Activated CD8-positive, alpha-beta memory T cell treated with anti-CD3 and anti-CD28 coated beads for 1 hour (primary cell): ENCODE measurements at places on chromosomes 3 and 15.

- no peak for DNase-seq
These were observed 87.7 kb downstream of the LSM3 start for GRCh38 chr3:14266361-14266760.

- no peak for DNase-seq
These were observed 339.6 kb downstream of the EPHB1 start for GRCh38 chr3:135134684-135135075.

- no peak for DNase-seq
These were observed 750.0 kb downstream of the ZPLD1 start for GRCh38 chr3:103184772-103185171.

- no peak for DNase-seq
These were observed 404.1 kb downstream of the EPHB1 start for GRCh38 chr3:135199137-135199536.

GRCh38 chr3:147113293-147114044 lies 292.9 kb downstream of the ZIC4 start:
- DNase-seq: no peak

DNA sequence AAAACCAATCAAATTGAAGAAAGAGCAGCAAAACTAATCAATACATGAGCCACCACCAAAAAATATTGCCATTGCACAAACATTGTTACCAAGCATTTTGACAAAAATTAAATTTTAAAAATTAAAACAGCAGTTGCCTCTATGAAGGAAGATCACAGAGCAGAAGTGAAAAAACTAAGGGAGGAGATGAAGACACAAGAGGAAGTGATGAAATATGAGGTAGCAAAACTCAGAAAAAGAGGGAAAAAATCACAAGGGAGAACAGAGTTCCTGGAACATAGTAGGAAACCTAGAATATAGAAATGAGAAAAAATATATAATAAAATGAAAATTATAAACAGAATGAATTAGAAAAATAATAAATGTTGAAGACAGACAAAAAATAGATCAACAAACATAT lies 7.3 kb upstream of the SERPINI2 start:
- DNase-seq: no peak

DNA sequence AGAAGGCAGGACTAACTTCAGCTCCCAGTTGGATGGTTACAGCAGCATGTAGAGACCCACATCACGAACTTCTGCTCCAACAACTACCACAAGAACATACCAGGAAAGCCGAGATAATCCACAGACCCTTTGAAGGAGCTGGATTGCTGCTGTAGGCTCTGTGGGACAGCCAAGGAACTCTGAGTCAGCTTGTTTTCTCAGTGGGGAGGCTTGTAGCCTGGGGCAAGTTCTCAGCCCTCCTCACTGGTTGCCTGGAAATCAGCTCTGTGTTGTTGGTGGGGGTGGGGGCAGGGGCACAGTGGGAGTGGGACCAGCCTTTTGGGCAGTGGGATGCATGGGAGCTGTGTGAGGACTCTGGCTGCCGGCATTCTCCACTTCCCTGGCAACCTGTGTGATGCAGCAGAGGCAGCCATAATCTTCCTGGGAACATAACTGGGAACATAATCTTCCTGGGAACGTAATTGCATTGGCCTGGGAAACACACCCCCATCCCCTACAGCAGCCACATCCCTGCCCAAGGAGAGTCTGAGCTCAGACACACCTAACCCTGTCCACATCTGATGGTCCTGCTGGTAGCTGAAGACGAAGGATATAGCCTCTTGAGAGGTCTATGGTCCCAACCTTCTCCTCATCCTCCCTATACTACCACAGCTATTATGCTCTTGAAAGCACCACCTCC lies 153.1 kb downstream of the PEAK1 start:
- no peak for DNase-seq

GRCh38 chr15:77019521-77020331 lies 24.8 kb downstream of the PSTPIP1 start:
- no peak for DNase-seq

DNA sequence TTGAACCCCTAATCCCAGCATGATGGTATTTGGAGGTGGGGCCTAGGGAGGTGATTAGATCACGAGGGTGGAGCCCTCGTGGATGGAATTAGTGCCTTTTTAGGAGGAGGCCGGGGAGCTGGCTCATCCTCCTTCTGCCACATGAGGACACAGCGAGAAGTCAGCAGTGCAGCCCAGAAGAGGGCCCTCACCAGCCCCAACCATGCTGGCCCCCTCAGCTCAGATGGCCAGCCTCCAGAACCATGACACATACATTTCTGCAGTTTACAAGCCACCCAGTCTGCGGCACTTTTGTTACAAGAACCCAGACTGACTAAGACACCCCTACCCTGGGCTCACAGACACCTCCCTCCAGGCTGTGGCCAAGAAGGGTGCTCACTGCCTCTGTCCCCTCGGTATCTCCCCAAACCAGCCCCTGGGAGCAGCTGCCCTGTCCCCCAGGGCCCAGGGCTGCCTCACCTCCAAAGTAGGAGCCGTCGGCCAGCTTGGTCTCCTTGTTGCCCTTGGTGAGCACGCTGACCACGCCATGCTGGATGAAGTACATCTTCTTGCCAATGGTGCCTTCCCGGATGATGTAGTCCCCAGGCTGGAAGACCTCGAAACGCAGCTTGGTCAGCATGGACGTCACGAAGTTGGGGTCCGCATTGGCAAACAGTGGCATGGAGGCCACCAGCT lies 44.1 kb downstream of the HCN4 start:
- no peak for DNase-seq

DNA sequence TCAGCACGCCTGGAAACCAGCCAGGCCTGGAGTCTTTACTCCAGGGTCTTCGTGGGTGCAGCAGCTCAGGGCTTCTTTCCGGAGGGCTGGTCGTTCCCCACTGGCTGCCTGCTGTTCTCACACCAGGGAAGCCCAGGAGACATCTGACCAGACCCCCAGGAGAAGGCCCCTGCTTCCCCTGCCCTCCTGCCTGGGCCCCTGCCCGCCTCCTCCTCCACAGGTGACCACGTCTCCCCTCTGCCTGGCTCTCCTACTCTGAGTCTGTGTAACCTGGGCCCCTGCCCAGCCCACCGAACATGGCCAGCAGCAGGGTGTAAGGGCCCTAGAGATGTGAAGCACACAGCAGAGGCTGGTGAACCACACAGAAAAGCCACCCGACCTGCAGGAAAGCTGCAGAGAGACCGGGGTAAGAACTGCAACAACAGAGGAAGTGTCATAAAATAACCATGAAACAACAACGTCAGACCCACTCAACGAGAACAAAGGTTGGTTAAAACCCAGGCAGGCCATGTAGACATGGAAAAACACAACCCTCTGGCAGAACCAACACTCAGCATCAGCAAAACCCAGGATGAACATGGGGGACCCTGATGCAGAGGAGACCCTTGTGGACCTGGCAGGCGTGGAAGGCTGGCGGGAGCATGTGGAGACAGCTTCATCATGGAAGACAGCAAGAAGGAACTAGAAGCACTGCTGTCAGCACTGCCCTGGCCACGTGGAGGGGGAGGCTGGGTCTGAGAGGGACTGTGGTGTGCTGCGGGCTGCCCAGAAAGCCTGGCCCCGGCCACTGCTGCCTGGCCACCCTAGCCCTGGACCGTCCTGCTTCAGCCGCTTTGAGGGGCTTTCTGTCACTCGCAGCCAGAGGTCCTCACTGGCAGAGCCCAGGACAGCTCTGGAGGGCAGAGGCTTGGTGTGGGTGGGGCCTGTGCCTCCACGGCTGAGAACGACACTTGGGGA lies 20.4 kb downstream of the UROC1 start:
- DNase-seq: no peak

- no peak for DNase-seq
These were observed 6.9 kb downstream of the AADACL2 start for GRCh38 chr3:151740581-151740980.

GRCh38 chr15:78850352-78850751 lies 22.3 kb upstream of the MORF4L1 start:
- DNase-seq: no peak

DNA sequence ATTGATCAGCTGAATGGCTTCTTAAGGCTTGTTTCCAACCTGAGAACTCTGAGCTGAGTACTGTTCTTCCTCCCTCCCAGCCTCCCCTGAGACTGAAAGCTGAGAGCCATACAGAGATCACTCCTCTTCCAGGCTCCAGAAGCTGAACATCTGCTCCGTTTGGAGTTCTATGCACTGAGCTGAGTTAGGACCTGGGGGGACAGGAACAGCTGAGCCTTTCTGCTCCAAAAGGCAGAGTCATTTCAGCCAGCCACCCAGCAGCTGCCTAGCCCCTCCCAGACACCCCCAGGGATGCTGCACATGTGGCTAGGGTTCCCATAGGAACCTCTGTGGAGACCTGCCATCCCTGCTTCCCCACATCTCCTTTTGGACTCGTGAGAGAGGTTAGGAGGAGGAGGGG lies 64.2 kb upstream of the GLCE start:
- no peak for DNase-seq
